ENCODE measurements at places on chromosomes 7 and 10.

GRCh38 chr7:104627516-104627915 lies 299.1 kb downstream of the LHFPL3 start:
- DNase-seq: peak; percentile 23

DNA sequence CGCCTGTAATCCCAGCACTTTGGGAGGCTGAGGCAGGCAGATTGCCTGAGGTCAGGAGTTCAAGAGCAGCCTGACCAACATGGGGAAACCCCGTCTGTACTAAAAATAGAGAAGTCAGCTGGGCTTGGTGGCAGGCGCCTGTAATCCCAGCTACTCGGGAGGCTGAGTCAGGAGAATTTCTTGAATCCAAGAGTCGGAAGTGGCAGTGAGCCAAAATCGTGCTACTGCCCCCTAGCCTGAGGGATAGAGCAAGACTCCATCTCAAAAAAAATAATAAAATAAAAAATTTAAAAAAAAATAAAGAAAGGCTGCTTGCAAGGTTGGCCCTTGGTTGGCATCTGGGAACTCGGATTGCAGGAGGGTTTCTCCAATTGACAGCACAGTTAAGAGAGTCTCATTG lies 221.6 kb downstream of the DGKI start:
- no peak for DNase-seq

GRCh38 chr10:63005246-63005645 lies 127.9 kb upstream of the NRBF2 start:
- DNase-seq: no peak

DNA sequence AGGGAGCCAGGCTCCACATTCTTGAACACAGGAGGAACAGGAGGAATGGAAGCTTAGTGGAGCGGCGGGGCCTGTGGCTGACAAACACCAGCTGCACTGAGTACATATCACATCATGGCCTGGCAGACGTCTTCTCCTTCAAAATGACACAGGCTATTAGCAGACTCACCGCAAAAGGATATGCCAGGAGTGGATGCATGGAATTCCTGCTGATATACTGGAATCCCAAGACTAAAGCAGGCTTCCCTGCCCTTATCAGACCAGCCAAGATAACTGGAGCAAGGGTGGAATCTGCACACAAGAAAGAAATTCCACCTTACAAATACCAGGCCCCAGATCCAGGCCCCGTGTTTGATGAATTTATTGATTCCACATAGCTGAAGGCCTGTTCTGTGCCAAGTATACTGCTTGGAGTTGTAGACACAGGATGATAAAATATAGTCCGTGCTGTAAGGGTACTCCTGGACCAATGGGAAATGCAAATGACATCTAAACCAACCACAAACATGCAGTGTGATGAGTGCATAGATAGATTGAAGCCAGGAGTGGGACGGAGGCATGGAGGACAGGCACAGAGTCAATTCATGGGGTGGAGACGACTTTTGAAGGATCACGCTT lies 480.5 kb upstream of the ZMIZ1 start:
- no peak for DNase-seq

GRCh38 chr10:44938956-44939355 lies 20.6 kb upstream of the RASSF4 start:
- DNase-seq: no peak

GRCh38 chr7:37901236-37901827 lies 15.3 kb downstream of the SFRP4 start:
- peak; percentile 38 for DNase-seq

- no peak for DNase-seq
Measured at GRCh38 chr7:26278770-26279169, 12.9 kb upstream of the SNX10 start.

- no peak for DNase-seq
Measured at GRCh38 chr10:82040336-82040735, 165.3 kb downstream of the NRG3 start.

DNA sequence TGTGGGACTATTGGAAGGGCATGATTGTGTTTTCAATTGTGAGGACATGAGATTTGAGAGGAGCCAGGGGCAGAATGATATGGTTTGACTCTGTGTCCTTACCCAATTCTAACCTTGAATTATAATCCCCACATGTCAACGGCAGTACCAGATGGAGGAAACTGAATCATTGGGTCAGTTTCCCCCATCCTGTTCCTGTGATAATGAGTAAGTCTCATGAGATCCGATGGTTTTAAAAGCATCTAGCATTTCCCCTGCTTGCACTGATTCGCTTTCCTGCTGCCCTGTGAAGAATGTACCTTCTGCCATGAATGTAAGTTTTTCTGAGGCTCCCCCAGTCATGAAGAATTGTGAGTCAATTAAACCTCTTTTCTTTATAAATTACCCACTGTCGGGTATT lies 1367.1 kb downstream of the XPNPEP1 start:
- DNase-seq: no peak

- DNase-seq: no peak
Measured at GRCh38 chr10:103564776-103565520, 71.4 kb downstream of the NEURL1 start.

- DNase-seq: no peak
Measured at GRCh38 chr7:127214956-127215718, 37.6 kb downstream of the GRM8 start.

DNA sequence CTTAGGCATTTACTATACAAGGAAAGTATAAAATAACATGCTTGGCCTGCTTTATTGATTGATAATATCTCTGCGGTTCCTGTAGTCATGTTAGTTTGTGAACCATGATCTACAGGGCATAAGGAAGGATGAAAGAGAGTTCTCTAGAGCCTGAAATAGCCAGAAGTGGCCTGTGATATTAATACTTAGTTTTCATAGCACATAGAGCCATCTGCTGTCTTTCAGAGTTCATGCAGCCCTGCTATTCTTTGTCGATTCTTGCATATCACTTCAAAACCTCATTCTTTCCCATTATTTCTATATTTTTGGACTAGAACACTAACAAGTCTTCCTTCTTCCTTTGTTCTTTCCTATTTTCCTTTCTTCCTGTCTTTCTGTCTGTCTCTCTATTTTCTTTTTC lies 26.4 kb upstream of the PRKG1 start:
- DNase-seq: no peak

- no peak for DNase-seq
Measured at GRCh38 chr10:25017661-25018060, 1.2 kb downstream of the THNSL1 start.

- no peak for DNase-seq
Measured at GRCh38 chr10:81725851-81726250, 149.1 kb upstream of the NRG3 start.

GRCh38 chr7:45944058-45944457 lies 23.0 kb upstream of the IGFBP3 start:
- DNase-seq: no peak

GRCh38 chr7:25862261-25863004 lies 289.6 kb upstream of the NFE2L3 start:
- DNase-seq: peak; percentile 99

DNA sequence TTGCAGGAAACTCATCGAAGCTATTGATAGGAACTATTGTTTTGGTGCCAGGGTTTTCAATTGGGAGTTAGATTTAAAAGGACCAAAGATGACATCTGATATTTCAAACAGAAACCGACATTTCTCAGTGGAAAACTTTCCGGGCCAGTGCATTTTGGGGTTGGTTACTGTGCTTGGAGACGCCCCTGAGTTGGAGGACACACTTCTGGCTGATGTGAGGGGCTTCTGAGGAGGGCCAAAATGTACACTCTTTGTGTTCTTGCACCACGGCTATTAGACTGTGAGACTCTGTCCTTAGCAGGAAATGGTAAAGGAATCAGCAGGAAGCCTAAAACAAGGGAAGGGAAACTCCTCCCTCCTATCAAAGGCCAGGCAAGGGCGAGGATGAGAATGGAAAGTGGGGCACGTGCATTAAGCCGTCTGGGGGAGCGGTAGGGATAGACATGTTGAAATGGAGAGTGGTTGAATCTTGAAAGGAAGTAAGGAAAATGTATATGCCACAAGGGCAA lies 1.8 kb upstream of the SRGN start:
- no peak for DNase-seq

GRCh38 chr7:120988591-120989256 lies at the start of gene CPED1:
Gene CPED1 (plus strand): TSS chr7:120988711. CDS start chr7:120989622, 911 bp downstream.
- DNase-seq: peak; percentile 81

GRCh38 chr7:16603633-16604032 lies 41.9 kb downstream of the ANKMY2 start:
- no peak for DNase-seq

Data from retina (tissue), 1 donor.